Activated CD8-positive, alpha-beta memory T cell treated with anti-CD3 and anti-CD28 coated beads, Interleukin-2, amount 50 U/mL, for 48 hours (primary cell): ENCODE measurements at places on chromosomes 12 and 14.

DNA sequence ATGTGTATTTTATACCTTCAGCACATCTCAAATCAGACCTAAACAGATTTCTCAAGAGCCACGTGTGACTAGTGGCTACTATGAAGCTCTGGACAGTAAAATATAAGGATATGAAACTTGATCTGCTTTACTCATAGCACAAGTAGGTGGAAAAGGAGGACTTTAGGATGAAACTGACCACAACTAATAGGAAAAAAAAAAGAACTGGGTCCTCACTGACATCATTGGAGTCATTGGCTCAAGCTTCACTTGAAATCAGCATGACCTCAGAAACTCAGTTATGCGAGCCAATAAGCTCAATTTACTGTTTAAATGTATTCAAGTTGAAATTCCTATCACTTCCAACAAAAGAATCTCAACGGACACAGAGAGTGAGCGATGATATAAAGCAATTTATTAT is 34.1 kb upstream of the CIT start:
- DNase-seq, result no peak

GRCh38 chr14:36519431-36520321 is at the start of gene NKX2-1:
TSS of gene NKX2-1 (minus strand) at chr14:36520232. CDS start at chr14:36520129, 103 bp downstream.
- peak; percentile 61 for DNase-seq

DNA sequence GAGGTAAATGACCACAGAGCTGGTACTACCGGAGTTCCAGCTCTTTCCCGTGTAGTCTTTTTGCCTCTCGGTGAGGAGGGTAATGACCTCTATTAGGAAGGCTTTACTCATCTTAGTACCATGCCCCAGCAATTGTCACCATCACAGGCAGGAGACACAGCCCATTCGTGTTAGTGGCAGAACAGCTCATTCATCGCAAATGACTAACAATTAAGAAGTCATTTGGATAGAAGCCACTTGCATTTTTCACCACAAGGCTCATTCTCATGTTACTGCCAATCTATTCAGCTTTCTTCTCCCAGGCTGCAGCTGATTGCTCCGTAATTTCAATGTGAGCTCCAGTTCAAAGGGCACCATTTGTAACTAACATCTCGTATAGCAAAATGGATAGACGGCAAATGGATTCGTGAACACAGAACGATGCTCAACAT is 718.8 kb upstream of the TMEM132C start:
- DNase-seq, result no peak

GRCh38 chr14:102194856-102195255 is 55.2 kb downstream of the WDR20 start:
- no peak for DNase-seq

DNA sequence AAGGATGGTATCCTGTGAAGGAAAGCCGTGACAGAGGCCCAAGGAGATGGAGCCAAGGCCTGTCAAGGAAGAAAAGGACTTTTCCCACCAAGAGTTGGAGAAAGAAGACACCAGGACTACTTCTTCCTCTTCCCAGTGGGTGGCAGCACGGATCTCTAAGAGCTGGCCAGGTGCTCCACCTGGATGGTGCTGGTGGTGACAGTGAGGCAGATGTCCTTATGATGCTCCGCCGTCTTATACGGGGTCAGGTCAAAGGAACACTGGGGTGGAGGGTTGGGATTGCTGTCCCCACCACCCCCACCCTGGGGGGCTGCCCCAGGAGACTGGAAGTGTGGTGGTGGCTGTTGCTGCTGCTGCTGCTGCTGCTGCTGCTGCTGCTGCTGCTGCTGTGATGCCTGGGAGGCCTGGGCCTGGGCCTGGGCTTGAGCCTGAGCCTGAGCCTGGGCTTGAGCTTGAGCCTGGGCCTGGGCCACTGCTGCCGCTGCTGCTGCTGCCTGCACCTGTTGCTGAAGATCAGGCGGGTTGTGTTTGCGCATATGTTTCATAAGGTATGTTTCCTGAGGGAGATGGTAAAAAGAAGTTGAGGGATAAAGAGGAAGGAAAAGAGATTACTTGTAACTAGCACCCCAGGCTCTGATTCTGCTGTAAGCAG is 4.8 kb upstream of the ING4 start:
- no peak for DNase-seq
